Epithelial cell of umbilical artery (primary cell): ENCODE measurements at places on chromosomes 16 and 17. TPM values are rescaled to one million over a fixed set of nuclear protein-coding genes. Genes with fewer than 3 reads are reported as not detected.

PYDC1 gene
- not detected in 2 replicates for total RNA-seq

KCNG4 gene
- total RNA-seq, result not detected in 2 replicates

ZNF750 gene
- total RNA-seq, result under 0.01 TPM in 2 replicates

KRTAP4-1 gene
- total RNA-seq, result not detected in 2 replicates

KRTAP3-1 gene
- not detected in 2 replicates for total RNA-seq

SYCE1L gene
- total RNA-seq, result 0.97 TPM in 1 of 2 replicates, not detected in the other

NPIPB2 gene
- total RNA-seq, result 0.32 and 1.1 TPM in 2 replicates

CA5A gene
- total RNA-seq, result not detected in 2 replicates

DYNLRB2 gene
- total RNA-seq, result not detected in 2 replicates

TMEM100 gene
- total RNA-seq, result 0.97 and 4.9 TPM in 2 replicates

PIK3R5 gene
- under 0.01 TPM in 1 of 2 replicates, not detected in the other for total RNA-seq

ADGRG3 gene
- total RNA-seq, result not detected in 2 replicates

BCL6B gene
- total RNA-seq, result 107 and 156 TPM in 2 replicates

FOXF1 gene
- 0.65 and 1.2 TPM in 2 replicates for total RNA-seq
